ENCODE measurements at places on chromosomes 3 and 15.

DNA sequence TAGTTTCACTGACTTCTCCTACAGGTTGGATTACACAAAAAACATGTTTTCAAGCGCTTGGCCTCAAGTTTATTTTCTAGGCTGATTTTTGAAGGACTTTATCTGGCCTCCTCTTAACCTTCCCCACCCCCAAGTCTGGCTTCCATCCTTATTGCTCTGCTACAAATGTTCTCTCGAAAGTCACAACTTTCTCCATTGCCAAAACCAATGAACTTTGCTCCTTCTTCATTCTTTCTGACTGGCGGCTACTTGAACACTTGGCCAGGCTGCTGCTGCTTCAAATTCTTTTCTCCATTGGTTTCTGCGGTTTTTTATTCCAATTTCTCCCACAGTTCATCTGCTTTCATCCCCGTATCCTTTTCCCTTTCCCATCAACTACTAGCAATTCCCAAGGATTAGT is 106.6 kb downstream of the TOP2B start:
- DNase-seq = no peak

DNA sequence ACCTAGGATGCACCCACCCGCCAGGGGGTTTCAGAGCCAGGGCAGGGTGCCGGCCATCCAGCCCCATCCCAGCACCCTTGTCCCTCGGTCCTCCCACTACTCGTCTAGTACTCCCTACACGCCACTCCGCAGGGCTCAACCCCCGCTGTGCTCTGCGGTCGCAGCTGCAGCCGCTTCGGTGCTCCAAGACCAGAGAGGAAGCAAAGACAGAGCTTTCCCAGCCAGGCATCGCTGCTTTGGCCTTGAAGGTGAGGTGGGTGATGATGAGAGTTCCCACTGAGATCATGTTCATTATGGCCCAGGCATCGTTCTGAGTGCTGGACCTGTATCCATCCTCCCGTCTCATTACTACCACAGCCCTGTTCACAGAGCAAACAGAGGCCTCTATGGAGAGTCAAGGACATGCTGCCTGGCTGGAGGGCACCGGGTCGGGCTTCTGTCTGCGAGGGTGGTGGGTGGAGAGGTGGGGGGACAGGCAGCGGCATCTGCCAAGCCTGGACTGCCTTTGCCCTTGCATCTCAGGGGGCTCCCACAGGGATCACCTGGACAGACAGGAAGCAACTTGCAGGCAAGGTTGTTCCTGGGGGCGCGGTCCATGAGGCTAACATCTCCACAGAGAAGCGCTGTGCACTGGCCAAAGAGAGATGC is 66.9 kb downstream of the KLF13 start:
- no peak for DNase-seq

DNA sequence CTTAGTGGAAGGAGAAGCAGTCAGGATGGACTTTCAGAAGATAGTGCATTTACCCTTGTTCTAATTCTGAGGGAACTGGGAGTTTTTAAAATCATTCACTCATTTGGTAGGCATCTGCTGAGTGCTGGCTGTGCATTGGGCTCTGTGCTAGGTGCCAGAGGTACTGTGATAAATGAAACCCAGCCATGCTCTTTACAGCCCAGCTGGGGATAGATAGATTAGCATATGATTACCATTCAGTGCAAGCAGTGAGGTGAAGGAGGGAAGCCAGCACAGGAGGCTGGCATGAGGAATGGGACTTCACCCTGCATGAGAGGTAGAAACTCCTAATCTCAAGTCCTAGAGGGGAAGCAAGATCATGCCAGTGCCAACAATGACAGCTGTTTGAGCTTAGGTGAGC is 361.9 kb upstream of the TRIM42 start:
- no peak for DNase-seq

DNA sequence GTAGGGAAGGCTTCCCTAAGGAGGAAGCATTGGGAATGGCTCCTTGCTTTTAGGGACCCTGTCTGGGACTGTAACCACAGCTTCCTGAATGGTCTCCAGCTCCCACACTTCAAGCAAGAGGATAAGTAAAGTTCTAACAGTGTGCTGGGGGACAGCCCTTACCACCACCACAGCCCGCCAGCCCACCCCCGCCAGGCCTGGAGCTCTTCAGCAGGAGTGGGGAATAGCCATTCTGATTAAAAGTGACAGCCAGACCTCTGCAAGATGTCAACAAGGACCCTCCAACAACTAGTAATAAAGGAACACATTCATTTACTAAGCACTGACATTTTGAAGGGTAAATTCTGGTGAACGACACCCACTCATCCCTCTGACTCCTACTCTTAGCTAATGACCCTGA is 49.4 kb downstream of the CPN2 start:
- DNase-seq = no peak

- no peak for DNase-seq
These were observed 5.4 kb downstream of the SEMA3F start for GRCh38 chr3:50160561-50160983.

DNA sequence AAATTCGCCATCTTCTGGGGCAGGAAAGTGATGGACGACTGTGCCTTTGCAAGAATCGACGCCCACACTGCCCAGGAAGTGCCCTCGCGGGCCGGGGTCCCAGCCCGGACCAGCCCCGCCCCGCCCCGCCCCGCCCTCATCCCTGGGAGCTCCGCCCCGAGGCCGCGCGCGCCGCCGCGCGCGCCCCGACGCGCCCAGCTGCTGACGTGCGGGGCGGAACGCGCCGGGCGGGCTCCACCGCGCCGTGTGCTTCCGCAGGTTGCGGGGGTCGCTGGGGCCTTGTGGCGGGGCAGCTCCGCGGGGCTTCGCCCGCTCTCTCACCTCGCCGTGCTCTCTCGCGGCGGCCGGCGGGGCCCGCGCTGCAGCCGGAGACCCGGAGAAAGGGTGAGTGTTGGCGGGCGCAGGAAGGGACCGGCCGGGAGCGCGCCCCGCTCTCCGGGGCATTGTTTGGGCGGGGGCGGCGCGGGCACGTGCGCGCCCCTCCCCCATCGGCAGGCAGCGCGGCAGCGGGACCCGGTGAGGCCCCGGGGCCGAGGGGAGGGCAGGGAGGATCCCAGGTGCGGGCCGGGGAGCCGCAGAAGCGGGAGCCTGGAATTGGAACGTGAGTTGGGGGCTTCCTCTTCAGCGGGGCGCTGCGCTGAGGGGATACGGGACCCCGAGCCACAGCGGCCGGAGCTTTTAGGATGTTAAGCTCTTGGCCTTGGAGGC is at the start of gene YEATS2:
Gene YEATS2, plus strand, starts transcription at position 188 of the 708 bp plus-strand sequence. CDS start 17,366 bp downstream, outside the sequence.
- DNase-seq = peak; percentile 69

DNA sequence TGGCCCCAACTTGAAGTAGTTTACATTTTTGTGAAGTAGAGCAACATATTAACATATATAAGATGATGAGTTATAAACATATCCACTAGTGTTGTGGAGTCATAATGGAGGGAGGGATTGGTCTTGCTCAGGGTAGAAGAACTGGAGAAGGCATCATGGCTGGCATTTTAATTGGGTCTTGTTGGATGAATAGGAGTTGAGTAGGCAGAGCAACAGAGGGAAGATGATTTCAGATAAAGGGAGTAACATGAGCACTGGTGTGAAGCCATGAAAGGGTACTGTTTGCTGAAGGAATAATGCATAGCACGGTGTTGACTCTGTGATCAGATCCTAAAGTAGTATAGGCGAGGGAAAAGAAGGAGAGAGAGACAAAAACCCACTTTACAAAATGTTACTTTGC is 3.6 kb upstream of the RFX7 start:
- DNase-seq = no peak

DNA sequence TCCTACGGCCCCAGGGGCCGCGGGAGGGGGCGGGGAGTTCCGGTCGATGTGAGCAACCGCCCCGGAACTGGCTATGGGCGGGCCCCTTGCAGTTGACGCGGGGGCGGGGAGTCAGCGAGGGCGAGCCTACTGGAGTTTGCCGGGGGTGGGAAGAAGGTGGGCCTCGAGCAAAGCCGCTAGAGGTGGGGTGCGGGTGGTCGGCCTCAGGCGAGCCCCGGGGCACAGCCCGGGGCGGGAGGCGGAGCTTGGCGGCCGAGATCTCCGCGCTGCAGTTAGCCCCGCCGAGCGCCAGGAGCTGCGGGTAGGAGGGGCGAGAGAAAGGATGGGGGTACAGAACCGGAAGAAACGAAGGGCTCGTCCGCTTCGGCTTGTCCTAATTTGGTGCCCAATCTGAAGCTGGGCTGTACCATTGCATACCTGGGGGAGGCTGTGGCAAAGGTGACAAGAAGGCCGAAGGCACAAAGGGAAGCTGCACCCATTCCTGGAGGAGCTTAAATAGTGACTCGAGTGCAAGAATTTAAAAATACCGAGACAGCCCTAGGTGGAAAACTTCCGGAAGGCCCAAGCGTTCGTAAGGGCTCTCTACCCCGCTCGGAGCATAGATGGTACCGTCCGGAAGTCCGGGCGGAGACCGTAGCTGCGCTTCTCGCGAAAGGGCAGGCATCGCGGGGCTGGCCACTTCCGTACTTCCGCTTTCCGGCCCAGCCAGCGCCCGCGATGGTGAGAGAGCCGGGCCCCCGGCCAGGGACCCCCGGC is at the start of the genes ARPC4 and TADA3:
Gene ARPC4, plus strand, starts transcription at position 678 of the 756 bp plus-strand sequence. Its CDS starts 40 bp downstream, at position 718.
Gene TADA3, minus strand, starts transcription at position 69 of the 756 bp plus-strand sequence. CDS start 1,007 bp downstream, outside the sequence.
- DNase-seq = peak; percentile 98

DNA sequence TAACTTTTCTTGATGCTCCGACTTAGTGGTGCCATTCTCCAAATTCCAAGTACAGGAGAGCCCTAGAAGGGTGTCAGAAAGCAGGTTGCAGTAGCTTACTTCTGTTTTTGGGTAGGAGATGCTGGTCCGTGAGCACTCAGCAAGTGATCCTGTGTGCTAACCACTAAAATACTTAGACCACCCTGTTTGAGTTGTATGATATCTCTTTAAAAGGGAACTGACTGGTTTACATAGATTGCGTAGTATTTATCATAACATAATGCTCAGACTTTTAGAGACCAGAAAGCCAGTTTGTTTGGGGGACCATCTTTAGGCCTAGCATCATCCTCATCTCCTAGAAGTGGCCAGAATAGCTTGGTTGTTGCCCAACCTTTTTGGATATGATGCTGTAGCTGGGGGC is 26.7 kb downstream of the CTDSPL start:
- no peak for DNase-seq

GRCh38 chr3:134326760-134327593 is 47.3 kb downstream of the AMOTL2 start:
- DNase-seq = peak; percentile 97

GRCh38 chr15:78194568-78194925 is 39.8 kb downstream of the ACSBG1 start:
- DNase-seq = no peak

- no peak for DNase-seq
These were observed 93.2 kb downstream of the PLCH1 start for GRCh38 chr3:155651489-155652218.

- no peak for DNase-seq
These were observed 25.4 kb upstream of the SPPL2A start for GRCh38 chr15:50790778-50791453.

DNA sequence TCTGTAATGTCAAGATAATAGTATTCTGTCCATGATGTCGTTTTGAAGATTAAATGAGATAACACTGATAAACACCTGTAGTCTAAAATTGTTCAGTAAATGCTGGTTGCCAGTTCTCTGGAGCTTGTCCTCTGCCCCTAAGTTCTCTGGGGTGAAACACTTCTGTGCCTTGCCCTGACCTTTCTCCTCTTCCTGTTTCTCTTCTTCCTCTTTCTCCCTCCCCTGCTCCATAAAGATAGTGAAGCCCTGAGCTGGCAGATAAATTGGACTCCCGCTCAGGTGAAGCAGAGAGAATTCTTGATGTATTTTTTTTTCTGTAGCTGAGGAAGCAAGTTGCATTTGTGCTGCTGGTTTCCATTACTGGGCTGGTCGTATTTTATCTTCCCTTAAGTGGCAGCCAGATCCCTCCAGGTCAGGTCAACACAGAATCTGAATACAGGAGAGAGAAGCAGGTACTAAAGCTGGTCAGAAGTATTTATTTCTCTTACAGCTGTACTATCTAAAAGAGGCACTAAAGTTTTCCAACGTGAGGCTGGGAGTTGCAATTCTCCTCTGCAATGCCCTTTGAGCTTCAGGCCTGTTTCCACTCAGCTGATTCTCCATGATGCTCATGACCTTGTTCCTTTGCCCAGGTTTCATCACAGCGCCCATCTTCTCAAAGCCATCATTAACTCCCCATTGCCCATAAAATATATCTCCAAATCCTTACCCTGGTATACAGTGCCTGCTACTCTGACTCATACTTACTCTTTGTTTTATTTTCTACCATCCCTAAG is 319.3 kb upstream of the CFAP20DC start:
- no peak for DNase-seq

DNA sequence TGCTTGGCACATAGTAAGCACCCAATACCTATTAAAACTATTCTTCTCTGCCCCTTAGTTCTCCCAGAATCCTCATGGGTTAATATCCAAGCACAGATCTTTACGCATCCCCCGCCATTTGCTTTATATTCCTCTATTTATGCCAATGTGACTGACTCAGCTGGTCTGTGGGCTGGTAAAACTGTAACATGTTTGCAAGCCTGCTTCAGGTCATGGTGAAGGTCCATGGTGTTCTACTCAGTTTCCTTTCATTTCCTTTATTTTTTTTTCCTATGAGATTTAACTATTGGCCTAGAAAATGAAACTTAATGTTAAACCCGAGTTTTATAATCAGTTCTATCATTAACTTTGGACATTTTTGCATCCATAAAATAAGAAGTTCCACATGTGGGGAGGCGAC is 47.0 kb downstream of the FRMD4B start:
- DNase-seq = no peak

- no peak for DNase-seq
These were observed 25.0 kb downstream of the SLC7A14 start for GRCh38 chr3:170560717-170561382.

DNA sequence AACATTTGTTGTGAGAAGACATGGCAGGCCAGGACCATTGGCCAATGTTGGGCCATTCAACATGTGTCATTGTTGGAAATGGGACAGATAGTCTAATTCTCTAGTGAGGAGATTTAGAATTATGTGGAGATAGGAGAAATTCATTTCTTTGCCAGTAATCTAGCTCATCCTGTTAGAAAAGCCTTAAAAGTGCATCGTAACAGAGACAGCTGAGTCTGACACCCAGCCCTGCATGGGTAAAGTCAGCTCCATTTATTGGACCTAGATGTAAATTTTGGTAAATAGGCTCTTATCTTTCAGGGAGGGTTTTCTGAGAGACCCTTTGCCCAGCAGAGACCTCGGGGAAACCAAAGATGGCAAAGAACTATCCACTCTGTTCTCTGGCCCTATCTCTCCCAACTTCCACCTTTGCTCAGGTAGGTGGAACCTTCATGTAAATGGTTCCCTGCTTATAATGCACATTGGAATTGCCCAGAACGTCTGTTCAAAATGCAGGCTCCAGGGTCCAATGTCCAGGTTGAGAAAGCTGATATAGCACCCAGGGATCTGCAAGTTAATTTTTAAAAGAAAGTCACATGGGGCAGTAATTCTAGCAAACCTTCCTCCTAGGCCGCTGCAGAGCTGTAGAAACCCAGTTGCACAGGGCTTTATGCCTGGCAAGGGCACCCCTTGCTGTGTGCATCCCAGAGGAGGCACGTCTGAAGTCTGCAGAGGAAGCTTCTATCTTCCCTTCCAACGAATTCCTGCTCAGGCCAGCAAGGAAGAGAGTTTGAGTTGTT is 365.9 kb upstream of the PROK2 start:
- DNase-seq = no peak

DNA sequence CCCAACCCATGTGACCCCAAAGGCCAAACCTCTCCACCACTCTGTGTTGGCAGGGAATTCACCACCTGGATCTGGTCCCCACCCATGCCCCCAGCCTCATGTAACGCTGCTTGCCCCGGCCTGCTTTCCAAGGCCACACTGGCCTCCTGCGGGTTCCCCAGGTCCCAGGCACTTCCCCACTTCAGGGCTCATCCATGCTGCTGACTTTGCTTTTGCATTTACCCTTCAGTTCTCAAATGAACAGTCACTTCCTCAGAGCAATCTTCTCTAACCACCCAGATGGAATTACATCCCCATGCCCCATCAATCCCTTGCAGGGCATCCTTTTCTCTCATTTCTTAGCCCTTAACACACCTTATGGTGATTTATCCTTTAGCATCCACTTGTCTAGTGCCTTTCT is 9.2 kb downstream of the DAPK2 start:
- DNase-seq = no peak
